ENCODE measurements at places on chromosomes 11 and 22. TPM values are rescaled to one million over a fixed set of nuclear protein-coding genes. Genes with fewer than 3 reads are reported as not detected.

- no peak for DNase-seq
- H3K36me3 ChIP-seq: no peaks in the 10 kb centered on the region
- no peak overlapping the region for H3K27ac ChIP-seq
- H3K27me3 ChIP-seq: no peaks in the 10 kb centered on the region
- H3K4me3 ChIP-seq: no peak overlapping the region
Observed at GRCh38 chr11:19328586-19329311, 88.0 kb upstream of the E2F8 start.

Gene BRD1
- 25.7 TPM for total RNA-seq

Gene ARRB1
- 41.3 TPM for total RNA-seq

- peaks cover 42% of the 10 kb centered on the region for H3K4me1 ChIP-seq
- H3K27ac ChIP-seq: no peak overlapping the region
- no peaks in the 10 kb centered on the region for H3K27me3 ChIP-seq
- no peak overlapping the region for H3K4me3 ChIP-seq
- DNase-seq: no peak
Observed at GRCh38 chr11:70953720-70954119, 298.7 kb downstream of the SHANK2 start.

Measured in spinal cord (tissue), 10 donors.